Breast epithelium (tissue), 4 donors: ENCODE measurements at places on chromosomes 13 and 19. TPM values are rescaled to one million over a fixed set of nuclear protein-coding genes. Genes with fewer than 3 reads are reported as not detected.

DNA sequence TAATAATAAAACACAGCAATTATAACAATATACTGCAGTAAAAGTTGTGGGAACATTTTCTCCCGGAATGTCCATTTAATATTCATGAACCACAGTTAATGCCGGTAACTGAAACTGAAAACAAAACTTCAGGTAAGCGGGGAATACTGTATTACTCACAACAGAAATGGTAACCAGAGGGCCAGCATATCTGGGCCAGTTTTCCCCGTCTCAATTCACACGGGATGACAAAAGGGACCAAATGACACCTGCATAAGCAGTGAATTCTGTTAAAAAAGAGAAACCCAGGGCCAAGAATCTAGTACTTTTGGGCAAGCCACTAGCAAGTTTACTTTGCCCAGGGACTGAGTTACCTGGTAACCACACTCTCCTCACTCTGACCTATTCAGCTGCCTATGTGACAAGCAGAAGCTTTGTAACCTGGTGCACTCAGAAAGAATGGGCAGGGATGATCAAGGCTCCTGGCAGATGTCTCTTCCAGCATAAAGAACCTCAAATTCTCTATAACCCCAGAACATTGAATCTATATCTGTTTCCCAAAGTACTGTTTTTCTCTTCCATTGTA, 1171.2 kb downstream of the DIAPH3 start:
- peak overlapping the region; percentile 13 for H3K4me3 ChIP-seq
- no peaks in the 10 kb centered on the region for H3K36me3 ChIP-seq
- no peak for DNase-seq
- H3K27ac ChIP-seq: no peak overlapping the region

The SIGLEC9 gene
- total RNA-seq: 4.3 TPM

DNA sequence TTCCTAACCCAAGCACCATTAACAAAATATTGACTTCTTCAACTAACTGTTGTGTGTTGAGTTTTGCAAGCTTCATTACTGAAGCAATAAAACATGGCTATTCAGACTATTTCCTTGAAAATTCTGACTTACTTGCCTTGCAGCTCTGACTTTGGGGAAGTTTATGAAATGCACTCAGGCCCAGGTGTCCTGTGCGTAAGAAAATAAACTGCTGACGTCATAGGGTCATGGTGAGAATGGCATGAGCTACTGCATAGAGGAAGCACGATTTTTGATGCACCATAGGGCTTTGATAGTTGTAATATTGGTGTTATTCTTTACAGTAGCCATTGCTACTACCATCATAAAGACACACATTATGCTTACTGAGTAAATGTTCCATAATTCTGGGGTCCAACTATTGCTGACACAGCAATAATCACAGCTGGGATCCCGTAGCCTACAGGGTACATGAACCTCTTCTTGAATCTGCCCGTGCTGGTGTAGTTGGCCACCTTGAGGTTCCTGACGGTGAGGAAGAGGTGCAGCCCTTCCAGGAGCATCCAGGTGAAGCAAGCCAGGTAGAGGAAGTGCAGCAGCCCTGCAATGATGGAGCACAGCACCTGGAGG, 57.9 kb downstream of the MBD3L2B start:
- no peak overlapping the region for H3K4me3 ChIP-seq
- no peak overlapping the region for H3K27ac ChIP-seq
- peaks cover 14% of the 10 kb centered on the region for H3K27me3 ChIP-seq

The BEST2 gene
- total RNA-seq: not detected

DNA sequence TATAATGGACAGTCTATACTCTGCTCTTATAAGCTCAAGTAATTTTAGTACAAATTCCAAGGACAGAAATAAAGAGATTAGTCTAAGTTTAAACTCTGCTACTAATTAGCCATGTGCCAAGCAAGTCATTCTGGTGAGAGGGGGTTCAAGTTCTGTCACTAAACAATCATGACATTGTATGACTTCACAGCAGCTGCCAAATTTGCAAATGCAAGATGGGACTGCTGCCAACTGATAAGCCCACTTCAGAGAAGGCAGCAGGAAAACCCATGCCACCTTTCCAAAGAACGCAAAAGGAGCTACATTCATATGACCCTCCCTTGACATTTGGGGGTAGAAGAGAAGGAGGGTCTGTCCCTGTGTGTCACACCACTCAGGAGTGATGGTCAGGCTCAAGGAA, 60.7 kb upstream of the RFXAP start:
- H3K4me3 ChIP-seq: no peak overlapping the region
- DNase-seq: no peak
- no peaks in the 10 kb centered on the region for H3K27me3 ChIP-seq
- no peak overlapping the region for H3K27ac ChIP-seq

The SACS gene
- 26.2 TPM for total RNA-seq

The ABCA7 gene
- 31.8 TPM for total RNA-seq

- H3K36me3 ChIP-seq: no peaks in the 10 kb centered on the region
- H3K27me3 ChIP-seq: no peaks in the 10 kb centered on the region
- peak; percentile 55 for DNase-seq
- peaks cover 22% of the 10 kb centered on the region for H3K4me1 ChIP-seq
Observed at GRCh38 chr19:2494447-2495129, 18.7 kb downstream of the GADD45B start.

GRCh38 chr13:23588666-23589065, 18.5 kb downstream of the TNFRSF19 start:
- H3K27me3 ChIP-seq: no peaks in the 10 kb centered on the region
- H3K4me3 ChIP-seq: no peak overlapping the region
- DNase-seq: no peak
- no peaks in the 10 kb centered on the region for H3K36me3 ChIP-seq
- H3K4me1 ChIP-seq: no peaks in the 10 kb centered on the region
- H3K27ac ChIP-seq: no peak overlapping the region

DNA sequence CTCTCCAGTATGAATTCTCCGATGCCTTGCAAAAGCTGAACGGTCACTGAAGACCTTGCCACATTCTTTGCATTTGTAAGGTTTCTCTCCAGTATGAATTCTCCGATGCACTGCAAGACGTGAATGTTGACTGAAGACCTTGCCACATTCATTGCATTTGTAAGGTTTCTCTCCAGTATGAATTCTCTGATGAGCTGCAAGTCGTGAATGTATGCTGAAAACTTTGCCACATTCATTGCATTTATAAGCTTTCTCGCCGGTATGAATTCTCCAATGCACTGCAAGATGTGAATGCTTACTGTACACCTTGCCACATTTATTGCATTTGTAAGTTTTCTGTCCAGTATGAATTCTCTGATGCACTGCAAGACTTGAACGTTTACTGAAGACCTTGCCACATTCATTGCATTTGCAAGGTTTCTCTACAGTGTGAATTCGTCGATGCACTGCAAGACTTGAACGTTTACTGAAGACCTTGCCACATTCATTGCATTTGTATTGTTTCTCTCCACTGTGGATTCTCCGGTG, 20.0 kb upstream of the ZNF841 start:
- DNase-seq: no peak
- no peaks in the 10 kb centered on the region for H3K4me1 ChIP-seq
- no peak overlapping the region for H3K27ac ChIP-seq
- no peak overlapping the region for H3K4me3 ChIP-seq
- H3K36me3 ChIP-seq: peaks cover 26% of the 10 kb centered on the region

- peaks cover 96% of the 10 kb centered on the region for H3K27me3 ChIP-seq
- DNase-seq: no peak
- H3K4me3 ChIP-seq: no peak overlapping the region
- no peak overlapping the region for H3K27ac ChIP-seq
- H3K4me1 ChIP-seq: no peaks in the 10 kb centered on the region
Observed at GRCh38 chr13:78598116-78598781, 5.1 kb downstream of the POU4F1 start.

DNA sequence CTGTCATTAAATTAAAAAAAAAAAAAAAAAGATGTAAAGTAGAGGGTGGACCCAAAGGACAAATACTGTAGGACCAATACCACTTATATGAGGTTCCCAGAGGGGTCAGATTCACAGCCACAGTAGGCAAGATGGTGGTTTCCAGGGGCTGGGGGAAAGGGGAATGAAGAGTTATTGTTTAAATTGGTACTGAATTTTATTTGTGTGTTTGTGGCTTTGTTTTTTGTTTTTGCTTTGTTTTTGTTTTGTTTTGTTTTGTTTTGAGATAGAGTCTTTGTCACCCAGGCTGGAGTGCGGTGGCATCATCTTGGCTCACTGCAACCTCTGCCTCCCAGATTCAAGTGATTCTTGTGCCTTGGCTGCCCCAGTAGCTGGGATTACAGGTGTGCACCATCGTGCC, 17.9 kb upstream of the LSM14A start:
- no peaks in the 10 kb centered on the region for H3K4me1 ChIP-seq
- DNase-seq: no peak
- no peak overlapping the region for H3K4me3 ChIP-seq

The PBX4 gene
- 3.4 TPM for total RNA-seq

GRCh38 chr19:43438291-43439031, 23.8 kb downstream of the TEX101 start:
- H3K4me3 ChIP-seq: no peak overlapping the region
- H3K27me3 ChIP-seq: no peaks in the 10 kb centered on the region
- no peaks in the 10 kb centered on the region for H3K36me3 ChIP-seq
- H3K4me1 ChIP-seq: no peaks in the 10 kb centered on the region

GRCh38 chr13:20475927-20476691, 49.5 kb downstream of the CRYL1 start:
- no peak overlapping the region for H3K4me3 ChIP-seq
- no peak overlapping the region for H3K27ac ChIP-seq
- H3K4me1 ChIP-seq: no peaks in the 10 kb centered on the region
- H3K27me3 ChIP-seq: no peaks in the 10 kb centered on the region
- DNase-seq: no peak

DNA sequence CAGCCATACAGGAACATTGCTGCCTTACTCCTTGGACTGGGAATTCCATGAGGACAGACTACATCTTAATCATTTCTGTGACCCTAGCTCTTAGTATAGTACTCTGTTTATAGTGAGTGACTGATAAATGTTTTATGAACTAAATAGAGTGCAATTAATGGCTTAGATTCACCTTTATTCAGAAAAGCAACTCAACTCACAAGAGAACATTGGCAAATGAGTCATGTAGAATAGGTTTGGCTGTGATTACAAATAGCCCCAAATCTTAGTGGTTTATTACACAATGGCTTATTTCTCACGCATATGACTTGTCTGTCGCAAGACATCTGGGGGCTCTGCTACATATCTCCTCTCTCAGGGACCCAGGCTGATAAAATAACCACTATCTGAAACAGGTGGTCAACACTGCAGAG, 121.6 kb upstream of the KL start:
- H3K36me3 ChIP-seq: no peaks in the 10 kb centered on the region
- no peaks in the 10 kb centered on the region for H3K4me1 ChIP-seq
- H3K27ac ChIP-seq: no peak overlapping the region
- no peaks in the 10 kb centered on the region for H3K27me3 ChIP-seq

DNA sequence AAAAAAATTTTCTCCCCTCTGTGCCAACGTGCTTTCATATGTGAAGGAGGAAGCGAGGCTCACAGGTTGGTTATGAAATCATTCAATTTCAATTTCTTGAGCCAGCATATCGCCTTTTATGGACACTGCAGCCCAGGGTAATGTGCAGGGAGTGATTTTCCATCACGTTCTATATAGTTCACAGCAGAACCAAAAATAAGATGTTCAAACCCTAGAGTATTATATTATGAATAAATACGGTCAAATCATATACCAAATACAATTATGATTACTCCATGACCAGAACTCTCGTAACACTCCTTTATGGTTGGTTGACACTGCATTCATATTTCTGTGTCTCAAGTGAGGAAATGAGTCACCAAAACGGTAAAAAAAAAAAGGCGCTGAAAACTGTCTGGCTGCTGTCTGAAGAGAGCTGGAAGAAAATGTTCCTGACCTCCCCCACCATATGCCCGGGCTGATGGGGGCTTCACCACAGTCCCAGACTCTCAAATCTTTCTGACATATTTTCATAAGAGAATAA, 75.8 kb upstream of the UBAC2 start:
- H3K4me1 ChIP-seq: no peaks in the 10 kb centered on the region
- peaks cover 11% of the 10 kb centered on the region for H3K27me3 ChIP-seq
- H3K27ac ChIP-seq: no peak overlapping the region
- no peaks in the 10 kb centered on the region for H3K36me3 ChIP-seq

DNA sequence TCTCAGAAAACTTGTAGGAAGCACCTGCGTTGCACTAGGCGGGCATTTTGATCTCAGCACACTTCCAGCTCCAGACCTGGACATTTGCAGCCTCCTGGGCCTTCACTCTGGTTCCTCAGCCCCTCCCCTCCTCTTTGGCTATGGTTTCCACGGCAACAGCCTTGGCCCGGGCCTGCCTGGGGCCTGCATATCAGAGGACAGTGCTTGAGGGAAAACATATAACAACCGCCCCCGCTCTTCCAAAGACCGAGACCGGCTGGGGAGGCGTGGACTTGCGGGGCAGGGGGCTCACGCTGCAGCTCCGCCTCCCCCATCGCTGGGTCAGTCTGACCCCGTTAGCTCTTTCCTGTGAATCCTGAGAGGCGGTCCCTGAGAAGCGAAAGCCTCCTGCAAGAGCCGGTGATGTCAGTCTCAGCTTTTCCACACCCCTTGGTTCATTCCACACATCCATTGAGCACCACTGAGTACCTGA, 125.7 kb upstream of the PEG3 start:
- no peaks in the 10 kb centered on the region for H3K4me1 ChIP-seq
- no peak for DNase-seq
- no peak overlapping the region for H3K27ac ChIP-seq
- H3K36me3 ChIP-seq: no peaks in the 10 kb centered on the region

- peak overlapping the region; percentile 31 for H3K4me3 ChIP-seq
- no peaks in the 10 kb centered on the region for H3K36me3 ChIP-seq
- H3K4me1 ChIP-seq: no peaks in the 10 kb centered on the region
- H3K27me3 ChIP-seq: no peaks in the 10 kb centered on the region
Observed at GRCh38 chr13:48318821-48319511, 15.4 kb downstream of the RB1 start.

DNA sequence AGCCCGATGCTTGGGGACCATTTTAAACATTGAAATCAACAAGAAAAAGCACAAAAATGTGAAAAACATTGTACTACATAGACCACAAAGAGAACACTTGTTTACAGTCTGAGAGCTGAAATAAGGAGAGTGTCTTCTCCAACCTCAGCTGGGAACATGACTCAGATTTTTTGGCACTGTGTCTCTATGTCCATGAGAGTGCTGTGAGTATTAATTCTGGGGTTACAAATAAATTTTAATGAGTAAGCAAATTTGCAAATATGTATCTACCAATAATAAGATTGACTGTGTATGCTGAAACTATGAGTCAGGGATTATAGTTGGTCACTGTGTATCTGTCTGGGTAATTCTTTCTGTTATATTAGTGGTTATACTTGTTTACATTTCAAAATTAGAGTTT, 174.0 kb downstream of the DCT start:
- no peak overlapping the region for H3K4me3 ChIP-seq
- H3K4me1 ChIP-seq: no peaks in the 10 kb centered on the region
- no peaks in the 10 kb centered on the region for H3K27me3 ChIP-seq
- H3K27ac ChIP-seq: no peak overlapping the region
- no peaks in the 10 kb centered on the region for H3K36me3 ChIP-seq

DNA sequence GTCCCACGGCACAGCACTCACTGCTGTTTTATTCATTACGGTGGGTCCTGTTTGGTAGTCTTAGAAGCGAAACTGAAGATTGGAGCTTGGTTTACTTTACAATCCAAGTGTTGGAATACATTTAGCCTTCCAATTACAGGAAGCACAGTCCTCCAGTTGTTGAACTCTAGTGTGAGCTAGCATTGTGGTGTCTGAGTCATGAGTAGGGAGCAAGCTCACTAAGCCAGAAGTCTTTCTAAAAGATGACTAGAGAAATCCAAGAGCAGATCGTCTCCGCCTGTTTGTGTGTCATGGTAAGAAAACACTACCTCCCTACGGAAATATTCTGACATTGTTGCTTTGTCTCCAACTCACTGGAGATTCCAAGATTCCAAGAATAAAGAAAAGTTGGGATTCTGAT, 10.1 kb upstream of the SHISA2 start:
- DNase-seq: no peak
- no peaks in the 10 kb centered on the region for H3K27me3 ChIP-seq
- no peaks in the 10 kb centered on the region for H3K4me1 ChIP-seq
- H3K4me3 ChIP-seq: no peak overlapping the region
